ENCODE measurements at places on chromosomes 5 and 9.
A peak's percentile ranks its signal among the peaks of the same experiment; 100 is the strongest.

- no peak for DNase-seq
Measured at GRCh38 chr5:143501310-143502044, 98.0 kb upstream of the NR3C1 start.

DNA sequence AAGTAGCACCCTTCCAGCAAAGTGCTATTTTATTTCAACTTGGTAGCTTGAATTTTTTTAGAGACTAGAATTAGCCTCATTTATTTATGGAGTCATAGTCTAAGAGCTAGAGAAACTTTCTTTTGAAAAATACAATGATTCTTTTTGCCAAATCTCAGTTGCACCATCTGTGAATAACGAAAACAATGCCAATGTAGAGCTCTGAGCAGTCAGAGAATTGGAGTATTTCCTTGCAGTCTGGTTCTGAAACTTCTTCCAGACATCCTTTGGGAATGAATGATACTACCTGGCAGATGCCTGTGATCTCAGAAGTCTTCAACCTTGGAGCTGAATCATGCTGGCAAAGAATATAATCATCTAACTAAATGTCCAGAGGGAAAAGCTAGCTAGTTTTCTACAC lies 511.5 kb upstream of the CYLC2 start:
- no peak for DNase-seq

DNA sequence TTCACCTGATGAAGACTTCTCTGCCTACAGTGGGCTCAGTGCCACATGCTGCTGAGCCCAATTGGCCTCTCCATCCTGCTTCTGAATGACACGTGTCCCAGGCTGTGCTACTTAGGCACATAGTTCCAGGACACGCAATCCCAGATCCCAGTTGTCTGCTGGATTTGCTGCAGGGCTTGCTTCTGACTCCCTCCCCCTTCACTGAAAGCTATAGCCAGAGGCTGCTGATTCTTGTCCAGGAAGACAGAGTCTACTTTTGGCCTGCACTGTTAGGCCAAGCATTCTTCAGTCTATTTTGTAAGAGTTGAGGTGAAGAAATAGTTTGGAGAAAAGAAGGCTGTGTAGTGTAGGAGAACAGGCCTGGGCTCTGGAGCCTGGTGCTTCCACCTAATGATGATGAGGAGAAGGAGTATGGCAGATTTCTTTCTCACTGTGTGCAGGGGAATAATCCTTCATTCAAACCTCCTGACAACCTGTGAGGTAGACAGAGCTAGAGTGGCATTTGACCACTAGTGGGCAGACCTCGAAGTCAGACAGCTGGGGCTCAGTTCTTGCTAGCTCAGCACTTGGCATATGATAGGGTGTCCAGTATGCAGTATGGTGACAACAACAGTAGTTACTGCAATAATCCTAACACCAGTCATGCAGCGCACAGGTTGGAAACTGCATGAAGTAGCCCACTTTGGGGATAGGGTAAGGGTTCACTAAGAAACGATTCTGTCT lies 19.5 kb upstream of the ASPN start:
- no peak for DNase-seq

DNA sequence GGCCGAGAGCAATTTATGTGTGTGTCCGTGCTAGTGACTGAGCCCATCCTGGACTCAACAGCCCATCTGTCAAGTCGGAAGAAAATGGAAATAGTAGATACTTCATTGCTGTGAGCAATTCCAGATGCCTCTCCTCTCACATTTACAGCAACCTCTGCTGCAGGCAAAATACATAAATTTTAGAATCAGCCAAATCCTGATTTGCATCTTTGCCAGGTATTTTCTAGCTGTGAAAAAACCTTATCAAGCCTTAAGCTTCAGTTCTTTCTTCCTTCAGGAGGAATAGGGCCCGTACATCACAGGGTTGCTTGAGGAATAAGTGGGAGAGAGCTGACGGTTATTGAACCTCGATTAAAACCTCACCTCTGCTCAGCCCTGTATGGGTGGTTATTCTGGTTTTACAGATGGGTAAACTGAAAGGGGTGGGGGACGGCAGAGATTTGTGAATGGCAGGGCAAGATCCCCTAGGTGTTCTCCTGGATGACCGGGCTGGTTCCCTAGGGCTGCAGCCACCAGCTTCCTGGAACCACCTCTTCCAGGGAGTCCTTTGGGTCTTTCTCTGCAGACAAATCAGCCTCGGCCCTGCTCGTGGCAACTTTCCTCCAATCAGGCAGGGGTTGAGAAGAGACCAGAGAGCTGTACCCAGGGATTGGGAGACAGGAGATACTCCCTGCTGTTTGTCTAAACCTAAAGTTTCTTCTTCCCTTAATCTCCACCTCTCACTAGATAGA lies 5.3 kb upstream of the MSX2 start:
- no peak for DNase-seq

GRCh38 chr9:133703591-133704399 lies 34.4 kb downstream of the SARDH start:
- DNase-seq = no peak

DNA sequence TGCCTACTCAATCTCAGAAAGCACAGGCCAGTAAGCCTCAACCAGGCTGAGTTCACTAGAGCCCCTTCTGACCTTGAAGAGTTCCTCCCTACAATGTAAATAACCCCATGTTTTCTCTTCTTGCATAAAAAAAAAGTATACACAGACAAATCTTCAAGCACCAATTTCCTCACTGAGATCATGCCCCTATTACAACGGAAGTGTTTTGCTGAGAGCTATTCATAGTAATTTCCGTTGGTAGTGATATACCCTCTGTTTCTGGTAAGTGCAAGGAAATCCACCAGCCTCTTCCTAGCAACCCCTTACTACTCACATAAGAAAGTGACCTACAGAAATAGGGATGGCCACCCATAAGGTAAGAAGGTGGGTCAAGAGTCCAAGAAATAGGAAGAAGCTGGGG lies 76.4 kb upstream of the TARS1 start:
- no peak for DNase-seq

DNA sequence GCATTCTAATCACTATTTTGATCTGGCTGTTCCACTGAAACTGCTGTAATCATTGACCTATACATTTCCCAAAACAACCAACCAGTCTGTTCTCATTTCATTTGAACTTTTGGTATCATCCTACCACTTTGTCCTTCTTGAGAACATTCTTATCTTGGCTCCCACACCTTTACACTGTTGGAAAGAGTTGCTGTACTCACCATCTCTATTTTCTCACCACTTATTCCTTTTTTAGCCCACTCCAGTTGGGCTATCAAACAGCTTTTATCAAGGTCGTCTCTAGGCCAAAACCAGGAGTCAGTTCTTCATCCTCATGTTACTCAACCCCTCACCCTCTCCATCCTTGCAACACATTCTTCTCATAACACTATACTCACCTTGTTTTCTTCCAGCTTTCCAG lies 170.1 kb downstream of the KDM4C start:
- no peak for DNase-seq

DNA sequence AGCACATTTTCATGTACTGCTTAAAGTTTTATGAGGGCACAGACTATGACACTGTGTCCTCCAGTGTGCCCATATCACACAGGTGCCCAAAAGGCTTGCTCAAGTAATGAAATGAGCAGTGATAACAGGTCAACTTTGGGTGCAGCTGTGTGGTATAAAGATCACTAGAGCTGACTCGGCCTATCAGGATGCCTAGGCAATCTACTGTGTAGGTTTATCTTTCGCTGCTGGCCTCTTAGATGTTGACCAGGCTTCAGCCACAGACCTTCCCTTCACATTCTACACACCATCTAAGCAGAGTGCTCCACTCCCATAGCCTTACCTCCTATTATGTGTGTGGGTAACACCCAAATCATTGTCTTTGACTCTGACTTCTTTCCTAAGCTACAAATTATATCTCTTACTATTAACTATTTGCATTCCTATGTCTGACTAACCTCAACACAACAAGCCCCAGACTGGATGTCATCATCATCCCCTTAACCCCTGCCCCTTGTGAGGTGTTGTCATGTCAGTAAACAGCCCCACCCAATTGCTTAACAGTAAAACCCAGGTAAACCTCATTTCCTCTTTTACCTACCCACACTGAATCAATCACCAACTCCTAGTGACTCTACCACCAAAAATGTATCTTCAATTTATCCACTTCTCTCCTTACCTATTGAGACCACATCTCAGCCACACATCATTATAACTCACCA lies 2.5 kb downstream of the SREK1IP1 start:
- DNase-seq = no peak

DNA sequence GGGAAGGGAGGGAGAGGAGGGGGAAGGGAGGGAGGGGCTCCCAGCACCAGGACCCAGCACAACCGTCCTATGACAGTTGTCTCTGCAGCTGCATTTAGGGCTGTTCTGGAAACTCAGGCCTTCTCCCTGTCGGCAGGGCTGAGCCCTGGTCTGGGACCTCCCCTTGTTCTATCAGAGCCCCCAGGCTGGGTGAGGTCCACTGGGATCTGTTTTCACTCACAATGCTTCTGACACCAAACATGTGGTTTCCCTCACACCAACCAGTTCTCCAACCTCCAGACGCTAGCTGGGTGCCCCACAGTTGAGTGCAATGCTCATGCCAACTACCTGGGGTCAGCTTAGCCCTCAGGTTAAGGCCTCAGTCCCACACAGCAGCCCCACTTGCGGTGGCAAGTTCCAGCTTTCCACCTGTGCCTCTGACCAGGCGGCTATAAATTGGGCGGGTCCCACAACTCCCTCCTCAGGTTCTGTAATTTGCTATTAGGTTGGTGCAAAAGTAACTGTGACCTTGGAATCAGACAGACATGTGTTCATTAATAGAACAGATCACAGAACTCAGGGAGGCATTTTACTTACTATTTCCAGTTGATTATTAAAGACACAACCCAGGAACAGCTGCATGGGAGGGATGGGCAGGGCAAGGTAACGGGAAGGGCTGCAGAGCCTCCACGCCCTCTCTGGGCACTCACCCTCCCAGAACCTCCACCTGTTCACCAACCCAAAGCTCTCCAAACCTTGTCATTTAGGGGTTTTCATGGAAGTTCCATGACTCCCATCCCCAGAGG lies 13.5 kb downstream of the ADAMTS2 start:
- DNase-seq = no peak

DNA sequence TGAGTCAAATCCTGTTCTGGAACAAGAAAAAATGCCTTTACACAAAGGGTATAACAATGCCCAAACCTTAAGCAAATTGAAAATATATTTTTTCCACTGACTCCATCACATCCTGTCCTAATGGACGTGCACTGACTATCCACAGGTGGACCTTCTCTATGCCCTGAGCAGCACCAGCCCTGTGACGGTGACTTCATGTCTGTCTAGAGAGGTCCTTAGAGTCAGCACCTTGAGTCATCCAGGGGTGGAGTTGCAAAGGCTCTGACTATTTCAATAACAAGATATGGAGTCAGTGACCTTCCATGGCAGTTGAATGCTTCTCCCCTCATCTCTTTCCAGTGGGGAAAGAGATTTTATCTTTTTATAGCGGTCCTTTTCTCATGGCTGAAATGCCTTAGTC lies 78.0 kb downstream of the YIPF5 start:
- DNase-seq = no peak

DNA sequence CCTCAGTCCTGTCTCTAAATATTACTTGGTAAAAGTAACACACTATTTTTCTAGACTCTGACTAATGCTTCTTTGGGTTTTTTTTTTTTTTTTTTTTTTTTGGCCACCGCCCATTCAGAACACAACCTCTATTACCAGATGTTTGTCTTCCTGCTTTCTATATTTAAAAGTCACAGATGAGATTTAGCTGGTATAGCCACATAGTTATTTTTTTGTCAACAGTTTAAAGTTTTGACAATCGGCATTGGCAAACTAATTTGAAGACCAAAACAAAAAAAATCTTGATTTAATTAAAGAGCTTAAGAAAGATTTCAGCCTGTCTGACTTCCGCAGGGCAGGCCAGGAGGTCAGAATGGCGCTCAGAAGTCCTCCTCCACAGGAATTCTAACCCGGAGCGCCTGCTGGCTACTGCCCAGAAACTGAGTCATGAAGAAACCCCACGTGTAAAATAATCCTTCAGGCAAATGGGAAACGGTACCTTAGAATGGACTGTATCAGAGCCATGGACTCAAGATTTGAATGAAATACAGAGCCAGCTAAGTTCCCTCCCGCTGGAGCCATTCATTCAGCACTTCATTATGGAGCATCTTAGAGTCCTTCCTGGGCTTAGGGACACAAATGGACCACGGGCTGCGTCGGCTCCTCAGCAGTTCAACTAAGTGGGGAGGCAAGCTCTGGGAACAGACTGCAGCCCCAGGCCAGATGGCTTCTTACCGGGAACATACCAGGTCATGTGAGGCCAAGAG lies 55.6 kb downstream of the PTPDC1 start:
- DNase-seq = no peak

DNA sequence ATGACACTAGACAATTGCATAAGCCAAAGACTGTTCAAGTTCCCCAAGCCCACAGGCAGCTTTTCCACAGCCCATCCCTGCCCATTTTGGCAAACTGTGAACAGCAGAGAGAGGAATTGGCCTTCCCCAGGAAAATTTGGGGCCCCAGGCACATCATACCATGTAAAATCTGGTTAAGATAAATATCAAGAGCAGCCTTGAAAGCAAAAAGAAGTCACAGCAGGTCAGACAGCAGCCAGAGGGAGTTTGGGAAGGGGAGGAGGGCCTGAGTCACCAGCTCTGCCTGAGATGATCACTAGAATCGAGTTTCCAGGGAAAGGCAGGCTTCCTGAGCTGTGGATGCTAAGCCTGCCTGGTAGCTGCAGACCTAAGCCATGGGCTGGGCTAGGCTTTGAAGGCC lies 179.2 kb downstream of the RFK start:
- no peak for DNase-seq

DNA sequence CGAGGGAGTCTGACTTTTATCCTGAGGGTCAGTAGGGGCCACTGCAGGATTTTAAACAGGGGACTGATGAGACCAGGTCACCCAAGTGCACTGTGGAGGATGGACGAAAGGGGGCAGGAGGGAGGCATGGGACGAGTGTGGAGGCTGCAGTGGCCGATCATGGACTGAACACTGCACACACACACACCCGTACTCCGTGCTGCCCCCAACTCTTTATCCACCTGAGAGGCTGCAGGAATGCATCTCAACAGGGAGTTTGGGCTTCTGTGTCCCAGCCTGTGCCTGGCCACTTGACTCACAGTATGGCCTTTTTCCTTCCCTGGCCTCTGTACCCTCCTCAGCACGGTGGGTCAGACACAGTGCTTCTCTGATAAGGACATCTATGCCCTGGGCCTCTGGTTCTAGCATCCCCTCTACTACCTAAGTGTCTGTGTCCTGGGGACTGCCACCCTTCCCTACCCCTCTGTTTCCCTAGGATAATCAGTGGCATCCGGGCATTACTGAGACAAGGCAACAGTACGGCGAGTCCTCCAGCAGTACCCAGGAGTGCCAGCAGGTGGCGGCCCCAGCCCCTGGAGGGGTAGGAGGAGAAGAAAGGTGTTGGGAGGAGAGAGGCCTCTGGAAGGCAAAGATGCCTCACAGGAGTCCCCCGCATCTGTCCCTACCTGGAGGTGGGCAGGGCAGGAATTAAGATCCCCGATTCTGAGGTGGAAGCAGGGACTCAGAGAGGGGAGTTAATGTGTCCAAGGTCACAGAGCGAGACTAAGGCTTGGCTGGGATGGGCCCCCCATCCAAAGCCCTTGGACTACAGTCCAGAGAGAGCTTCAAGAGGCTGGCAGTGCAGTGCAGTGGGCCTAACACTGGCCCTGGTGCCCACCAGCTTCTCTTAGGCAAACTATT lies 5.1 kb upstream of the CDX1 start:
- DNase-seq = peak; percentile 46
